NCI-H2029 treated with DMSO at 0.1 percent for 48 hours (cell line): ENCODE measurements at places on chromosomes 6 and 20.

DNA sequence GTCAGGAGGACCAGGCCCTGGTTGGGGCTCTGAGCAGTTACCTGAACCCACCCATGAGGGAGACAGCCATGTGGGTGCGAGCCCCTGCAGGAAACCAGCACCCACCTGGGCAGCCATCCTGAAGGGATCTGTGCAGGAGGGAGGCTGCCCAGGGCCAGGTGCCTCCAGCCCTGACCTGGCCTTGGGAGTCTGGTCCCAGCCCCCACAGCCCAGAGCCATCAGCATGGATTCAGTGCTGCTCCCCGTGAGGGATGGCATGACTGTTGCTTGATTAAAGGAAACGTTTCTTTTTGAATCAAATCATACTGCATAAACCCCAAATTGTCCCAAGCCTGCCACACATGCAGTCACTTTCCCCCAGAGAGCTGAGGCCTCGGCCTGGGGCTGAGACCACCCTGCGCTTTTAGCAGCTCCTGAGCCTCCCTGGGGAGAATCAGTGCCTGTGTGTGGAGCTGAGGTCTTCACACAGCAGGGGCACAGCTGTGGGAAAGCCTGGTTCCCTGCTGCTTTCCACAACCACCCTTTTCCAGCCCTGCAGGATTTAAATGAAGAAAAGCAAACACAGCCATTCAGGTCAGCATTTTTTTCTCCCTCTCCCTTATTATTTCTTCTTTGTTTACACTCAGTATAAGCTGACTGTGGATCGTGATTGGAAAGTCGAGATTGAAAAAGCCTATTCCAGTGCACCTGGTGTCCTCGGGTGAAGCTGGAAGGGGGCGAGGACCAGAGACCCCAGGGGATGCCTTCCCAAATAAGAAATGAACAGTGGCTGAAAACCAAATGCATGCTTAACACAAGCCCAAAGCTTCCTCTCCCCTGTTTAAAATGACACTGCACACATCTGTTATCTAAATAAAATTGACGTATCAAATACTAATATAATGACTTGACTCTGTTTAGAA lies 283.9 kb downstream of the SMOC2 start:
- DNase-seq = no peak

DNA sequence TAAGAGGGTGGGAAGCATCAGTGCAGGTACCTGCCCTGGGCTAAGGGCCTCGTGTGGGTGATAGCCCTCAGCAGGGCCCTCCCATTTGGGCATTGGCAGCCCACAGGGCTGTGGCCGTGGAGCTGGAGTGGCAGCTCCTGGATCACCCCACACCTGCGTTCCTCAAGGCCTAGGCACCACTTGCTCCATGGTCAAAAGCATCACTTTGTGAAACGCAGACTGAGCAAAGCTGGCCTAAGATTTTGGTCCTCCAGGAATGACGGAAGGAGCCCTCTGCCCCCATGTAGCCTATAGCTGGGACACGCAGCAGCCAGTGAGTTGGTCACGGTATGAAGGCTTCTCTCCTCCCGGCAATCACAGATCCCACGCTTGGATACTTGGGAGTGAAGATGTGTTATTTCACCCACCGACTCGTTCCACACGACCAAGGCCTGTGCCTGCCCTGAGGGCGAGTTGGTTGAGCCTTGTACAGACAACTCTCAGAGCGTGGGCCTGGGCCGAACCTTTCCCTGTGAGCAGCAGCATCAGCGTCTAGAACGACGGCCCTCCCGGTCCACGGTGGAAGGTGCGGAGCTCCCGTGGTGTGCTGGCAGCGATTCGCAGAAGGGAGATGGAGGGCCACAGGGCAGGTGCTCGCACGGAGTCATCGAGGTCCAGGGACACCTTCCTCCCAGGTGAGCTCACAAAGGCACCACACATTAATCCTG lies 39.7 kb downstream of the THBS2 start:
- DNase-seq = no peak

DNA sequence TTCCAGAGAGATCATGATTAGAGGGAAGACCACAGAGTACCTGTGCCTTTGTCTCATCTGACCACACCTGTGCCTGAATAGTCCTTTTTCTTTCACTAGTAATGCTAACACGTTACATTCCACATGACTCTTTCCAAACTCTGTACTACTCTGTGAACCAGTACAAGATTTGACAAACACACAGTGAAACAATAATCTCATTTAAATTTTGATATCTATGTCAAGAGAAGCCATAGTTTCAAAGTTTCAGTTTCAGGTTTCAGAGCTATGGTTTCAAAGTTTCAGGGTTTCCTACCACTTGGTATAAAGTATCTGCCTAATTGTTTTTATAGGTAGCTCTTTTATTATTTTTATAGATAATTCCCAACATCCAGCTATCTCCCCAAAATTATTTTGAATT lies 62.0 kb upstream of the PHACTR2 start:
- DNase-seq = no peak

GRCh38 chr20:43955750-43956191 lies 41.1 kb downstream of the TOX2 start:
- DNase-seq = no peak

GRCh38 chr6:52361414-52361944 lies 472 bp upstream of the PAQR8 start:
- DNase-seq = no peak

- DNase-seq = peak; percentile 52
These were observed 556 bp upstream of the SCAF8 start for GRCh38 chr6:154732538-154733182.

DNA sequence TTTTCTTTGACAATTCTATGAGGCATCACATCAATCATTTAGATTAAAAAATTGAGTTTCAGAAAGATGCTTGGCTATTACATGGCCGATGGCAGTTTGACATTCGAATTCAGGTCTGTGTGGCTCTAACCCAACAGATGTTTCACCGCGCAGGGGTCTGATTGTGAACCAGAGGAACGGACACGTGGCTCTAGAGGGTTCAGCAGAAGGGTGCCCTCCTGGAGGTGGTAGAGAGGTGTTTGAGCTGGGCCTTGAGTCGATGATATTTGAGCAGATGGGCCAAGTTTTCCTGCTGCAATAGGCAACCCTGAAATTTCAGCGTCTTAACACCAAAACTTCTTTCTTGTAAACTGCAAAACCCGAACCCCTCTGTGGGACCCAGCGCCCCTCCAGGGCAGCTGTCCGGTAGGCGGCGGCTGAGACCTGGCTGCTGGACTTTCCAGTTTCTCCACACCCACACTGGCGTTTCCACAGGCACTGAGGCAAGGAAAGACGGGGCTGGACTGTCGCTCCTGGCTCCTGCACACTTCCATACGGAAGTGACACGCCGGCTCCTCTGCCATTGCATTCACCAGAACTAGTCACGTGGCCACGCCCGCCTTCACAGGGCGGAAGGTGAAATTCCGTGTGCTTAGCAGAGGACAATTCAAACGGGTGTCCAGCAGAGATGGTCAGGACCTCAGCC lies 11.3 kb upstream of the AFDN start:
- no peak for DNase-seq

DNA sequence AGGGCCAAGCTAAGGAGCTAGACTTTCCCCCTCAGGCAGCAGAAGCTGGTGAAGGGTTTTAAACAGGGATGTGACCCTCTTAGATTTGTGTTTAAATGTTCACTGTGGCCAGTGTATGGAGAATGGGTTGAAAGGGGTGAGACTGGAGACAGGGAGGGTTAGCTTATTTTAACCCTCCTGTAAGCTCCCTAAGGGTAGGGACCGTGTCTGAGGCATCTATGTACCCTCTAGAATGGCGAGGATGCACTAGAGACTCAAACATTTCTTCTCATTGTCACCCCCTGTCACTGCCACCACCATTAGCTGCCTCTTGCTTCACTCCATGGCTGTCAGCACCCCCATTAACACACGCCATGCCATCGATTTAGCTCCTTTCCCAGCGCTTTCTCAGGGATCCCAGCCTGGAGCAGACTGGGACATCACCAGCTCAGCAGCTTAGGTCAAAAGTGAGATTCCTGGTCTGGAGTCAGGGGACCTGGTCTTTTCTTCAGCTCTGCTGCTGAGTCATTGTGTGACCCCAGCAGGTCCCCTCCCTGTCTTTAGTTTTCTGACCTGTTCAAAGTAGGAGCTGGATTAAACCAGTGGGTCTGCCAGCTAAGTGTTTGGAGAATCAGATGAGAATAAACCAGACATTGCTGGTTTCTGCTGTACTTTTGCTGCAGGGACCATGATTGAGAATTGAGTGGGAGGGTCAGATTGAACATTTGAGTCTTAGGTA lies 1.1 kb upstream of the SLC22A7 start:
- no peak for DNase-seq

DNA sequence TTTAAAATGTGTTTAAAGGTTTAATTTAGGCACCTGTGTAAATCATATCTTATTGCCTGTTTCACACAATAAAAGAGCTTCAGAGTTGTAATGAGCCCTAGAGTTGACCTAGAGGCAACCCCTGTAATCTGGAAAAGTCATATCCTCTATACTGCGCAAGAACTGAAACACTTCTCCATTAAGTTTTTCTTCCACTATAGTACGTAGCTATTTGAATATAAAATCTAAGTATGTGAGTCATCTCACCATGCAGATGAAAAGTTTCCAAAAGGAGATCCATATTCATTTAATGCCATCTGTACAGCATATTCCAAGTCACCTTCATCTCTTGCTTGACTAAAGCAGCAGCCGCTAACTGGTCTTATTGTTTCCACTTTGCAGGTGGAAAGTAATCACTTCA lies 26.0 kb upstream of the TAAR1 start:
- DNase-seq = no peak

DNA sequence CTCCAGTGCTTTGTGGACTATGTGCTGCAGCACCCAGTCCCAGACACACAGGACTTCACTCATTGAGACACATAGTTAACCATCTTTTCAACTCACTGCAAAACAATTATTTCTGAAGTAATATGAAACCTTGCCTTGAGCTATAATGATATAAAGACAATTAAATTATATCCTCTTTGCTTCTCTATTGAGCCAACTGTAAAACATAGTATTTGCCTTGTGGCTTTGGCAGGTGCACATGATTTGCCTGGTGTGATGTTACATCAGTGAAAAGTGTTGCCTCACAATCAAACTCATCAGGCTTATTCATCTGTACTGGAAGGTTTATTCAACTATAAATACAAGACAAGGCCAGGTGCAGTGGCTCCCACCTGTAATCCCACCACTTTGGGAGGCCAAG lies 80.6 kb downstream of the NCOA7 start:
- DNase-seq = peak; percentile 99

DNA sequence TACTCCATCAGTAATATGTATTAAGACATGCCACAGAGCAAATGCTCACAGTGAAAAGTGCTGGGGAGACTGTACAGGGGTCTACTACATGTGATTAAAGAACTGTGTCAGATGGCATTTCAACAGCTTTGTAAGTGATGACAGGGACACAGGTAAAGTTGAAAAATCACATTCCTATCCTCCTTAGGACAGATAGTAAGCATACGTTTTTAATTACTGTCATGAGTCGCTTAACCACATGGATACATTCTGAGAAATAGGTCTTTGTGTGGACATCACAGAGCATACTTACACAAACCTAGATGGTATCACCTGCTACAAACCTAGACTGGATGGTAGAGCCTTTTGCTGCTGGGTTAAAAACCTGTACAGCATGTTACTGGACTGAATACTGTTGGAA lies 645.8 kb upstream of the AGPAT4 start:
- DNase-seq = no peak

DNA sequence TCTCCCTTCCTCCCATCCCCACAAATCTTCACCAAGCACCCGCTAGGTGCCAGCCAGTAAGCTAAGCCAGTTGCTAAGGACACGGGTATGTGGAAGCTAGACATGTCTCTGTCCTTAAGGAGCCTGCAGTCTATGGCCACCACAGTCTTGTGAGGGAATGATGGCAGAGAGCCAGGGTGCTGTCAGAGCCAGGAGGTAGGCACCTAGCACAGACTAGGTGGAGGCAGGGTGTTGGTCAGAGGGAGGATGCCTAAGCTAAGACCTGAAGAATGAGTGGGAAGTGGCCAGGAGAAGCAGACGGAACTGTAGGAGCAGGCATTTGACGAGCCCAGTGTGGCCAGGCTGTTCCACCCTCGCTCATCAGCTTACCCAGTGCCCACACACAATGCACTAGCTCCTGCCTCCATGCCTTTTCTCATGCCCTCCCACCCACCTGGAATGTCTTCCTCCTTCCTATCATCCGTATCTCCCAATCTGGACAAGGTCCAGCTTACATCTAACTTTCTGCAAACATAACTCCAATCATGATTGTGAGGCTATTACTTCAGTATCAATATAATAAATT lies 125.6 kb downstream of the FOXC1 start:
- peak; percentile 83 for DNase-seq
